Activated T-cell treated with anti-CD3 and anti-CD28 coated beads, Interleukin-2, amount 50 U/mL, for 4 hours (primary cell): ENCODE measurements at places on chromosomes 2 and 18.

GRCh38 chr2:232588680-232589585, 38.4 kb downstream of the EIF4E2 start:
- DNase-seq: no peak

DNA sequence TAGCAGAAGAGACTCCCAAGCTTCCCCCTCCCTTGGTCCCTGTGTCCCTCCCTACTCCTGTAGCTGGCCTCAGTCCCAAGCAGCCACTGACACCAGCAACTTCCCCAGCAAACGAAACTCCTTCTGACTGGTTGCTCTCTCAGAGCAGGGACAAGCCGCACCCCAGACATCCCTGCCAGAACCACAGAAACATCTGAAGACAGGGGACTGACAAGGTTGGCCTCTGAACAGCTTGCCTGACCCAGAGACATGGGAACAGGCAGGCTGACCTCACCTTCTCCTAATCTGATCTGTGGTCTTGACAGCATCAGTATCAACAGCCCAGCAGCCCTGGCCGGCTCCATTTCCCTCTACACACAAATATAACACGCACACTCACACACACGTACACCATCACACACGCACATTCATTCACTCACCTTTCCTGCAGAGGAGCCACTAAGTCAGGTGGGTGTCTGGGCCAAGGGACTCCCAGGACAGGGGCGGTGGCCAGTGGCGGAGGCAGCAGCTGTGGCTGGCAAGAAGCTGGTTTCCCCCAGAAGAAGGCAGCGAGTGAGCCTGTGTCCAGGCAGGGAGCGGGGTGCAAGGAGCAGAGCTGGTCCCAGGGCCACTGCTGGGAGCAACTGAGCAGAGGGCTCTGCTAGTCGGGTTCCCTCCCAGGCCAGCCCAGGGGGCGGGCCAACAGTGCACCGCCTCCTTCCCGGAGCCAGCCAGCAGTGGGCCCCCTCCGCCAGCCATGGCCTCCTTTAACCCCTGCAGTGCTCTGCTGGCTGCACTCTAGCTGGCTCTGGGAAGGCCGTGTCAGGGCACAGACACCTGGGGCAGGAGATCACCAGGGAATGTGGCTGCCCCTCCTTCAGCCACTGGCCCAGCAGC, 59.1 kb downstream of the TNS1 start:
- no peak for DNase-seq

DNA sequence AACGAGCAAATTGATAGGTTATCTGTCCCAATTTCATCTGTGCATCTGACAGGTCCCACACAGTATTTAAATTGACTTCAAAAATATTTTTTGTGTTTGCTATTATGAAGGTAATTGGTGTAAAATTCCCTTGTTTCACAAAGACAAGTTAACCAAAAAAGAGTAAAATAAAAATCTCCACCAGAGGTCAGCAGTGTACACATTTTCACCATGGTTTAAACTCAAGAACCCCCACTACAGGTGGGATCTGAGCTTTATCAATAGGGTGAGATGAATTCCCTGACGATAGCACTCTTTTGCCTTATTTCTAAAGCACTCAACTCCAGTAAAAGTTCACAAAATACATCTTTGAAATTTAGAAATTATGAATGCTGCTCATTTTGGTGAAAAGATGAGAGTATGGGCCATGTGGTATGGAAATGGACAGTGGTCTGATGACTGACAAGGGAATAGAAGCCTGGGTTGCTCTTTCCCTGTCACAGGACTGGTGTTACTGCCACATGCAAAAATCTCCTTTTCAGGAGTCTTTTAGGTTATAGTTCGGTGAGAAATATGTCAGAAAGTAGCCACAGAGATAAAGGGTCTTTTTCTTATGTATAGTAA, 68.0 kb downstream of the SERPINB8 start:
- DNase-seq: no peak

GRCh38 chr2:68855550-68855949, 15.6 kb downstream of the BMP10 start:
- no peak for DNase-seq
